ENCODE measurements at places on chromosomes 2 and 18. TPM values are rescaled to one million over a fixed set of nuclear protein-coding genes. Genes with fewer than 3 reads are reported as not detected.
A peak's percentile ranks its signal among the peaks of the same experiment; 100 is the strongest.

Gene RBFA
- 27.4 TPM for total RNA-seq

- DNase-seq = no peak
Measured at GRCh38 chr2:44799754-44800153, 141.7 kb upstream of the SIX3 start.

GRCh38 chr18:5944448-5944847 is 49.1 kb upstream of the TMEM200C start:
- no peak for DNase-seq

DNA sequence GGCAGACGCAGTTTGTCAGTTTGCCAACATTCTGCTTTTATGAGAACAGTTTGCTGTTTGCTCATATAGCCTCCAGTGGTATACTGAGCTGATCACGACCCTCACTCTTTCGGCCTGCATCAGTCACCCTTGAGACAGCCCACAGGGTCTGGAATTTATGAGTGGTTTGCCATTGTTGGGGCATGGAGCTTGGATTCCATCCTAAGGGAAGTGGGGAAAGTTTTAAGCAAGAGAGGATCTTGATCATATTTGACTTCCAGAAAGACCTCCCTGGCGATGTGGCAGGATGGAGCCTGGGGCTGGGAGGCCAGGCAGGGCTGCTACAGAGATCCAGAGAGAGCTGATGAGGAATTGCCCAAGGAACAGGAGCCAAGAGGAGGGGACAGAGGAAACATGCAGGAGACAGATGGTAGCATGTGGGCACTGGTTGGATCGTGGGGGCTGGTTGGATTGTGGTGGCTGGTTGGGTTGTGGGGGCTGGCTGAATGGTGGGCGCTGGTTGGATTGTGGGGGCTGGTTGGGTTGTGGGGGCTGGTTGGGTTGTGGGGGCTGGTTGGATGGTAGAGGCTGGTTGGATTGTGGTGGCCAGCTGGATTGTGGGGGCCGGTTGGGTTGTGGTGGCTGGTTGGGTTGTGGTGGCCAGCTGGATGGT is 27.3 kb upstream of the GPR17 start:
- DNase-seq = no peak

DNA sequence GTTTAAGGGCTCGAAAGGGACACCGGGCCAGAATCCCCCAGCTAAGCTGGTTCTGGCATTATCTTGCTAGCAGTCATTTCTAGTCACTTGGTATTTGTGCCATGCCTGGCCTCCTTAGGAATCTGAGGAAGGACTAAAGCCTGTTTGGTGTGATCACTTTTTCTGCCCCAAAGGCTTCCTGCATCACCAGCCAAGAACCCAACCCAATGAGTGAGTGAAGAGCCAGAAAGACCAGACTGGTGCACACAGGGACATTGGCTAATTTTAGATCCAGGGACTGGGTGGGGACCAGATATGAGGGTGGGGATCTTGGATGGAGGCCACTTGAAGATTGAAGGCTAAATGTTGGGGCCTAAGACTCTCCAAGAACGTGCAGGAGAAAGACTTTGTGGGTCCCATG is 411.9 kb upstream of the TNP1 start:
- no peak for DNase-seq

Gene SULT1C2
- not detected for total RNA-seq

Gene SNORC
- total RNA-seq = 0.86 TPM

GRCh38 chr2:163465440-163465839 is 270.4 kb downstream of the FIGN start:
- peak; percentile 68 for DNase-seq

Gene RAB31
- 48.6 TPM for total RNA-seq

DNA sequence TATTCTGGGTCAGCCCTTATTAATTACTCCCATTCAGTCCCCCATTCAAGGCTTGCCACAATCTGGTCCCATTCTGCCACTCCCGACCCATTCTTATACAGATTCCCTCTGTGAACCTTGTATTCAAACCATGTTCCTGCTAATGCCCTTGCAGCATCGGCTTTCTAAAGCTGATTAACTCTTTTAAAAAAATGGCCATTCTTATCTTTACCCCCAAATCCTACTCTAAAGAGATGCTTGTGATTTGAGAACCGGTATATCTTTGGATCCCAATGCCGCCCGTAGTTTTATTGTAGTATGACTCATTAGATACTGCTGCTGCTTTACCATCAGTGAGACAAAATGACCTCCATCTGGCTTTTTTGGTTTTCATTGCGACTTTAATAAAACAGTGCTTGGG is 72.2 kb downstream of the XRCC5 start:
- DNase-seq = peak; percentile 54

- no peak for DNase-seq
Measured at GRCh38 chr2:217638031-217638430, 364.8 kb downstream of the TNS1 start.

- DNase-seq = no peak
Measured at GRCh38 chr18:45290364-45290763, 324.9 kb upstream of the SLC14A2 start.

DNA sequence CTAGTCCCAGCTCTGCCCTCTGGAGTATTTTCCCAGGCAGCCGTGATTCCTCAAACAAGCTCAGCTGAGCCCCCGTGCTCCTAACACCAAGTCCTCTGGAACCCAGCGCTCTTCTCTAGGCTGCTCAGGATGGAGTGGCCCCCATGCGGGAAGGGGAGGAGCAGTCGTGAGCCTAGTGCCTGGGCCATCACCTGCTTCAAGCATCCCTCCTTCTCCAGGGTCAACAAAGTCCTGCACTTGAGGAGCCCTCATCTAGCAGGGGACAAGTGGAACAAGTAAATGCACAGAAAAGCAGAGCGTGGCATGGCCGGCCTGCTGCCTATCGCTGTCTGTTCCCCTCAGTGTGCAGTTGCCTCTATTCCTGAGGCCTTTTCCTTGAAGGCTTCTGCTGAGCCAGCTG is 168.6 kb downstream of the INHBB start:
- no peak for DNase-seq

GRCh38 chr2:200467806-200468681 is 41.8 kb downstream of the KCTD18 start:
- DNase-seq = no peak

DNA sequence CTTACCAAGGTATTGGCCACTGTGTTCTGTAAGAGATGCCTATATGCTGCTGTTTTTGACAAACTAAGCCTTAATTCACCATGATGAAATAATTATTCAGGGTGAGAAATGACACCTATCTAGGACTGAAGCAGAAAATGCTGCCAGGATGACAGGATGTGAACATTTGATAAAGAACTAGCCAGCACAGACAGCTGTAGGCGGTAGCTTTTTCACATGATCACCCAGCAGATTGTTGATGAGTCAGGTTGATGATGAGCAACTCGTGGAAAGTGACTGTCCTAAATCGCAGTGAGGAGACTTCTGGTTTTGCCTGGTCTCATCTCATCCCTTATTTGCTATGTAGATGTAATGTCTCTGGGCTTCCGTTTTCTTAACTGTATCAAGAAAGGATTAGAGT is 144.1 kb downstream of the PRPF40A start:
- peak; percentile 93 for DNase-seq

GRCh38 chr2:223042704-223043118 is 9.3 kb upstream of the KCNE4 start:
- DNase-seq = peak; percentile 44

DNA sequence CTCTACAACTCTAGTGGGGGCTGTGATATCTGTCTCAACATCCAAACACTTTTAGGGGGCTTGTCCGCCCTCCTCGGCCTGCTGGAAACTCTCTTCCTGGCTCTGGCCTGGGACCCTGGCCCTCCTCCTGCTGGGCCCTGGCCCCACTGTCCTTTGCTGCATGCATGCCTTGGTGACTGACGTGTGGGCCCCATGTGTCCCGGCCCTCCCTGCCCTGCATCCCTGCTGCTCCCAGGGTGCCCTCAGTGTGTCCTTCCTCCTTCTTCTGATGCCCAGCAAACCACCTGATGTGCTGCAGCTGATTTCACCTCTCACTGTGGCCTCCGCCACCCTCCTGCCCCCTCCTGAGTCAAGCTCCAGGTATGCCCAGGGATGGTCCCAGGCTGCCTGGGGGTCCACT is 101.7 kb downstream of the SEPTIN10 start:
- DNase-seq = no peak

DNA sequence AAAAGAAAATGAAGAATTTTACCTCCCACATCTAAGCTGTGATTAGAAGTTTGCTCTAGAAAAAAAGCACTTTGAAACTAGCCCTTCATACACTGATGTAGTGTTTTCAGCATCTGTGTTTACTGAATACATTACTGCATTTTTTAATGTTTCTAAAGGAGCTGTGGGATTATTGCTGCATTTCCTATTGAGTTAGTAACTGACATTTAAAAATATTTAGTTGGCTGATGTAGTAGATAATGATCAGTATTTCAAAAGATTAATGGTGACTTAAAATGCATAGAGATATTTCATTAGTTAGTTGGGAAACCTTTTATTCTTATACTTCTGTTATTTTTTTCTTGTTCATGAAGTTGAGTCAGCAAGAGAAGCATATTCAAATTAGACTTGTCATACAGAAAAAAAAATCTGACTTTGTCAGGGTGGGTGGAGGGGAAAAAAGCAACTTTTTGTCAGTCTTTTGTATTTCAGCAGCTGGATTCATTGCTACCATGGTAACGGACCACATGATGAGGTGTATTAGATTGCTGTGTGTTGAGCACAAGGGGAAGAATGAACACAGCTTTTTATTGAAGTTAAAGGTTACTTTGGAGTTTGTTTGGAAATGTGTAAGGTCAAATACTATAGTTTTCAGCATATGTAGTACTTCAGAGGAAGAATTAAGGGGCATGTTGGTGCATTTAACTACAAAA is at the start of gene DTNA:
DTNA (plus strand) TSS at position 549 of the 692 bp plus-strand sequence. CDS start 45,679 bp downstream, outside the sequence.
- DNase-seq = peak; percentile 93

DNA sequence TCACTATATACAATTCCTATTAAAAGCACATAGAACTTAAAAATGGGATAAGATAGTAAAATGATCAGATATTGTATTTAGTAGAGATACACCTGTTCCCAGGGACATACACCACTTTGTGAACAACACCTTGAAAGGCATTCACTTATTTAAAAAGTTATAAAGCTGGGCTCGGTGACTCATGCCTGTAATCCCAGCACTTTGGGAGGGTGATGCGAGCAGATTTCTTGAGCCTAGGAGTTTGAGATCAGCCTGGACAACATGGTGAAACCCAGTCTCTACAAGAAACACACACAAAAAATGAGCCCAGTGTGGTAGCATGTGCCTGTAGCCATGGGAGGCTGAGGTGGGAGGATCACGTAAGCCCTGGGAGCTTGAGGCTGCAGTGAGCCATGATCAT is 90.9 kb downstream of the RAPGEF4 start:
- DNase-seq = peak; percentile 21

- DNase-seq = no peak
Measured at GRCh38 chr18:78999939-79000338, 20.3 kb downstream of the SALL3 start.

DNA sequence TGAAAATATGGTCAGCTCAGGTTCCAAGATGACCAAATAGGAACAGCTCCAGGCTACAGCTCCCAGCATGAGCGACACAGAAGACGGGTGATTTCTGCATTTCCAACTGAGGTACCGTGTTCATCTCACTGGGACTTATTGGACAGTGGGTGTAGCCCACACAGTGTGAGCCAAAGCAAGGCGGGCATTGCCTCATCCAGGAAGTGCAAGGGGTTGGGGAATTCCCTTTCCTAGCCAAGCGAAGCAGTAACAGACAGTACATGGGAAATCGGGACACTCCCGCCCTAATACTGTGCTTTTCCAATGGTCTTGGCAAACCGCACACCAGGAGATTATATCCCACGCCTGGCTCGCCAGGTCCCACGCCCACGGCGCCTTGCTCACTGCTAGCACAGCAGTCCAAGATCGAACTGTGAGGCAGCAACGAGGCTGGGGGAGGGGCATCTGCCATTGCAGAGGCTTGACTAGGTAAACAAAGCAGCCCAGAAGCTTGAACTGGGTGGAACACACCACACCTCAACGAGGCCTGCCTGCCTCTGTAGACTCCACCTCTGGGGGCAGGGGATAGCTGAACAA is 57.5 kb downstream of the WDPCP start:
- DNase-seq = no peak

GRCh38 chr2:9809448-9810088 is 33.7 kb upstream of the TAF1B start:
- no peak for DNase-seq

GRCh38 chr2:58635801-58636375 is 394.8 kb upstream of the FANCL start:
- peak; percentile 38 for DNase-seq

DNA sequence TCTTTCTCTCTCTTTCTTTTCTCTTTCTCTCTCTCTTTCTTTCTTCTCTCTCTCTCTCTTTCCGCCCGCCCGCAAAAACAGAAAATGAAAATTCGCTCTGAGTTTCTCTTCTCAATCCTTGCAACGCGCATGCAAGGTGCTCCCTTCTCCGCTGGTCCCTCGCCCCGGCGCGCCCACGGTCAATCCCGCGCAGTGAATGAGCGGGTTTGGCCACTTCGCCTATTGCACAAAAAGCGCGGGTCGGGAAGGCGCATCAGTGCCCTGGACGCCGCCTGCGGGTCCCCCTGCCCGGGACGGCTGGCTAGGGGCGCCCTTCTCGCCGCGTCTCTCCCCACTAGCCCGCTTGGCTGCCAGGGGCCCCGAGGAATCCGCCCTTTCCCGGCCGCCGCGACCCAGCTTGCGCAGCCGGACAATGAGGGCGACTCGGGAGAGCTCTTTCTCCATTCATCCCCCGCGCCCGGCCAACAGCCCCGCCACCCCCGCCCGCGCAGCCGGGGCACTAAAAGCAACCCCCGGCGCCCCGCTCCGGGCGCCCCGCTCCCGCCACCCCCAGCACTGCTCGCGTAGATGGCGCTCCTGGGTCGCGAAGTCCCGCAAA is 706 bp downstream of the LAMA1 start:
- DNase-seq = no peak

Gene ACKR3
- not detected for total RNA-seq

- DNase-seq = peak; percentile 93
Measured at GRCh38 chr2:86035883-86036668, 69.6 kb downstream of the POLR1A start.

Gene VSNL1
- 0.32 TPM for total RNA-seq

DNA sequence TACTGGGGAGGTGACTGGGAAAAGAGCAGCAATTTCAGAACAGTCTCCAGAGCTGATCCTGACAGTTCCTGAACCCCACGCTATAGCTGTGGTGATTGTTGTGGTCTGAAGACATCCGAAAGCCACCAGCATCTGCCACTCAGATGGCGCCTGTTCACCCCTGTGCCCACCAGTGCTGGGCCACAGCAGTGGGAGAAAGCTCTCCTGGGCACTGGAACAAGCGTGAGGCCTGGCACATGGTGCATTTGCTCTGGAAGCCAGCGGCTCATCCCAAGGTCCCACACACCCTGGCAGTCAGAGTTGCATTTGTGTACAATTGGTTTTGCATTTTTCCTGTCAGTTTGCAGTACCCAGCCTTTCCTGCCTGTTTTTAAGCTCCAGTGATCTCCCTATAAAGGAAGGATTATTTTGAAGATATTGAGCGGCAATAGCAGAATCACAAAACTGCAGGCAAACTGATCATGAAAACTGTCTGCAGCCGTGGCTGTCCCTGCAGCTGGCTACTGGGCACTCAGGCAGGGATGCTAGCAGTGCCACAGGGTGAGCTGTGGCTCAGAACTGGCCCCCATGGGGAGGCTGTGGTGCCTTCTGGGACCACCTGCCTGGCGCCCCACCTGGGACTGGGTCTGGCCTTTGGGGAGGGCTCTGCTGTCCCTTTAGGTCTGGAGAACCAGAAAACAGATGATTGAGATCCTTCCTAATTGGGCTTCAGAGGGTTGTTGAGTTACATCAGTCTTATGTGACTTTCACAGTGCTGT is 30.1 kb downstream of the IMPA2 start:
- no peak for DNase-seq

Gene FSHR
- total RNA-seq = not detected

Gene DSG1
- not detected for total RNA-seq

Data from fibroblast of villous mesenchyme (primary cell).